ENCODE measurements at places on chromosomes 1 and 21. TPM values are rescaled to one million over a fixed set of nuclear protein-coding genes. Genes with fewer than 3 reads are reported as not detected.

CACNA1S gene
- not detected for total RNA-seq

FAM167B gene
- total RNA-seq, result 0.19 TPM

OR2T11 gene
- not detected for total RNA-seq

LAMTOR5 gene
- total RNA-seq, result 145 TPM

MNDA gene
- total RNA-seq, result not detected

ALX3 gene
- total RNA-seq, result not detected

XKR8 gene
- 4.9 TPM for total RNA-seq

FBLIM1 gene
- total RNA-seq, result 151 TPM

CLDN17 gene
- not detected for total RNA-seq

- DNase-seq, result no peak
Measured at GRCh38 chr1:46544561-46545240, 6.7 kb downstream of the KNCN start.

DNA sequence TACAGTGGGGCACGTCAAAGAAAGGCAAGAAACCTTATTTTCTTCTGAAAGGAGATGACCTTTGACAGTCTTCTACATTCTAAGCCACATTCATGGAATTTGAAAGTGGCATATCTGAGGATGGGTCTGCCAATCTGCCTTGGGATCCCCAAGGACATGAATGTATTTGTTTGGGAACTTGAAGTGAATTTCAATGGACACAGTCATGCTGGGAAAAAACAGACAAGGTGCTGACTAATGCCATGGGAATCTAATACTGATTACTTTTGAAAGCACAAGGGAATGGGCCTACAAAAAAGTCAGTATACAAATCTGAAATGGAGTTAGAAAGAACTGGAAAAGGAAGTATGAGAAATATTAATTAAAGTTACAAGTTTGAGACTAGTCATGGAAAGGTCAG is 128.8 kb downstream of the KCNJ6 start:
- DNase-seq, result peak; percentile 86

DNA sequence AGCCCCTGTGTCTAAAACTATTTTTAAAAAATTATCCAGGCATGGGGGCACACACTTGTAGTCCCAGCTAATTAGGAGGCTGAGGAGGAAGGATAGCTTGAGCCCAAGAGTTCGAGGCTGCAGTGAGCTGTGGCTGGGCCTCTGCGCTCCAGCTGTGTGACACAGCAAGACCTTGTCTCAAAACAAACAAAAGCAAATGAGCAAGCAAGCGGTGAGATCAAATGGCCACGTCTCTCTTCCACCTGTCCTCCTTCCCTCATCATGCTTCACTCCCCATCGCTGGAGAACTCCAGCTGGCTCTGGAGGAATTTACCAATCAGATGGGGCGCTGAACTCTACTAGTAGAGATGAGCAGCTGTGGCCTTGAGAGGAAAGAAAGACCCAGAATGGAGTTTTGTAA is 14.0 kb upstream of the REN start:
- DNase-seq, result no peak

DNA sequence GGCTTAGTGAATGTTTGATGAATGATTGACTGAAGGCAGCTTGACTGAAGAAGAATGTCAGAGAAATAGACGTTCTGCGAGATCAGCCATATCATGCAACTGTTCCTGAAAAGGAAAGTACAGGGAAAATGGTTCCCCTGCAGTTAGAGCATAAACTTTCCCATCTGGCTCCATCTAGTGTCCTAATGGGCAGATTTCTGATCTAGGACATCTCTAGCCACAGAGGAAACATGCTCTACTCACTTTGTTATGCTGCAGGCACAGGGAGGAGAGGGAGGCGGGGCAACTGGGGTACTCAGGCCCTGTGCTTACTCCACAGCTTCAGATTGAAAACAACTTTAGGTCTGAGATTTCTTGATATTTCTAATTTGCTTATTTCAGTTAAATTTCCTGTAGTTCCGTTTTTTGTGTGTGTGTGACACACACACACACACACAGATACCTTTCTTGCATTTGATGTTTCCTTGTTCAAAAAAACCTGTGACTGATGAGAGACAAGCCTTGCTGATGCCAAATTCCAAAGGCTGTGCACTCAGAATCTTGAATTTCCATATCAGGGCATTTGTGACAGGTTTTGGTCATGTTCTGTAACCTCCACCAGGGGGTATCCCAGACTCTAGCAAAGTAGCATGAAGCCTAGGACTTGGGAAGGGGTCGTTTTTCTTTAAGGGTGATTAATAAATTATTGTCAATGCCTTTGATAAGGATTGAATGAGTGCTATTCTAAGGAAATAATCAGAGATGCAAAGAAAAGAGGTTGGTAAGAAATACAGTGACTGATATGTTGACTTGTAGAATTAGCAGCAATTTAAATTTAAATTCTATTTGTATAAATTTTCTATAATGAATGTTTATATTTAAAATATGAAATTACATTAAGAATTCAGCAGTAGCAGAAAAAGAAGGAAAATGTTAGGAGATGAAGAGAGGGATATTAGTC is 139.7 kb upstream of the BEND5 start:
- DNase-seq, result no peak

DNA sequence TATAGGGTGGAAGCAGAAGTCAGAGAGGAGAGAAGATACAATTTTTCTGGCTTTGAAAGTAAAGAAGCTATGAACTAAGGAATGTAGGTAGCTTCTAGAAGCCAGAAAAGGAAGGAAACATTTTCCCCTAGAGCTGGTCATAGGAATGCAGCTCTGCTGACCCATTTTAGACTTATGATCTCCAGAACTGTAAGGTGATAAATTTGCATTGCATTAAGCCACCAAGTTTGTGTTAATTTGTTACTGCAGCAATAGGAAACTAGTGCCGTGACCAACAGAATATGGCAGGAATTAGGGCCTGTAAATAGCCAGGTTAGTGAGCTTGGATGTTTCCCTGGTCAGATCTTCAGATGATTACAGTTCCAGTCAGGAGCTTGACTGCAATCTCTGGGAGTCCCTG is 244.3 kb upstream of the C1orf105 start:
- DNase-seq, result no peak

- no peak for DNase-seq
Measured at GRCh38 chr1:86950712-86951419, 36.4 kb downstream of the HS2ST1 start.

DNA sequence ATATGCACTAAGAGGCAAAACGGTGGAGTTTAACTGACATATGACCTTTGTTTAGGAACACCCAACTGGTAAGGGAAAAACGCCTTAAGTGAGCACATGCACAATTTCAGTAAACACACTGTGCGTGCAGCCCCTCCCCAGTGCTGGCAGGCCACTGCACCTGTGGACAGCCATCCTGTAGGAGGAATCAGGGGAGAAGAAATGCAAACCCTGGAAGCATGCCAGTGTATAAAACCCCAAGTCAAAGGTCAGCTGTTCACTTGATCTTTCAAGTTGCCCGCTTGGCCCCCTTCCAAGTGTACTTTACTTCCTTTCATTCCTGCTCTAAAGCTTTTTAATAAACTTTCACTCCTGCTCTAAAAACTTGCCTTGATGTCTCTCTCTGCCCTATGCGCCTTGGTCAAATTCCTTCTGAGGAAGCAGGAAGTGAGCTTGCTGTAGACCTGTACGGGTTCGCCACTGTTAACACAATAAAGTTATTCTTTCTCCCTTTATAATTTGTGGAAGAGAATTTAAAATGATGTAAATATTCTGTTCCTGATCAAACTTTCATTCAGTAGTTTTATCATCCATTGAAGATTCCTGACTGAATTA is 31.8 kb downstream of the USP25 start:
- DNase-seq, result no peak

GRCh38 chr1:162366149-162366548 is 10.5 kb downstream of the SPATA46 start:
- DNase-seq, result no peak

DNA sequence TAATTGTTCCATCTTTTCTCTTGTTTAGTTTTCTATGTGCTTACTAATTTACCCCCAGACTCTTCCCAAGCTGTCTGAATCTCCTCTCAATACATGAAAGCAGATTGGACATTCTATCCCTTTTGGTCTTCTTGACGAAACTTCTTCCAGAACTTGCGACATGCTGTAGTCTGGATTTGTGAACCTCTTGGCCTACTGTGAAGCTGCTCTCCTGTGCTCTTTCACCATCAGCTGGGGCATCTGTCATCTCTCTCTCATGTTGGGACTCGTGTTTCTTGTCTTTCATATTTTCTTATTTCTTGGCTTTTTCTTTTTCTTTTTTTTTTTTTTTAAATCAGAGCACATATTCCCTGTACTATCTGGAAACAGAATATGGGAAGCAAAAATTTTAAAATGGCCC is 6.8 kb downstream of the CPT2 start:
- DNase-seq, result no peak

DNA sequence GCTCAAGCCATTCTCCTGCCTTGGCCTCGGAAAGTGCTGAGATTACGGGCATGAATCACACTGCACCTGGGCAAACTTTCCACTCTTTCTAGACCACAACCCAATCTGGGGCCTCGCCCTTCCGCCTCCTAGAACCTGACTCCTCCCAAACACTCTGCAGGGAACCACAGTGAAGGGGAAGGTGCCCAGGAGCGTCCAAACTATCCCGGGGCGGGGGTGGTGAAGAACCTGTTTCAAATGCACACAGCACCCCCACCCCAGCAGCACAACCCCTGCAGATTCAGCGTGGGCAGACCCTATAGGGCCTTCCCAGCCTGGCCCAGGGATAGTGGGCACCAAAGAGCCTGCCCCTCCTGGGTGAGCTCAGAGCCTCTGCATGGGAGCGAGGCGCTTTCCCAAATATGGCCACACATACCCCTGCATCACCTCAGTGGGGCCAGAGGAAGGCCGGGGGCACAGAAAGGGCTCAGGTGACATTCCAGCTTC is 86.9 kb downstream of the STUM start:
- DNase-seq, result no peak
